Metanephros (tissue), 2 donors: ENCODE measurements at places on chromosomes 1 and 21. TPM values are rescaled to one million over a fixed set of nuclear protein-coding genes. Genes with fewer than 3 reads are reported as not detected.

The MXRA8 gene
- 142 TPM for total RNA-seq

The DYNLT5 gene
- total RNA-seq, result 2.2 TPM

The FNDC10 gene
- total RNA-seq, result 1.3 TPM

The BMP8B gene
- 2.0 TPM for total RNA-seq

The KRTCAP2 gene
- 80.7 TPM for total RNA-seq

The TINAGL1 gene
- total RNA-seq, result 96.1 TPM

The NES gene
- total RNA-seq, result 62.2 TPM

The FAM110D gene
- total RNA-seq, result 1.5 TPM

The DIO1 gene
- 8.6 TPM for total RNA-seq

The LRRIQ3 gene
- 2.6 TPM for total RNA-seq
